ENCODE measurements at places on chromosomes 2 and 18.

DNA sequence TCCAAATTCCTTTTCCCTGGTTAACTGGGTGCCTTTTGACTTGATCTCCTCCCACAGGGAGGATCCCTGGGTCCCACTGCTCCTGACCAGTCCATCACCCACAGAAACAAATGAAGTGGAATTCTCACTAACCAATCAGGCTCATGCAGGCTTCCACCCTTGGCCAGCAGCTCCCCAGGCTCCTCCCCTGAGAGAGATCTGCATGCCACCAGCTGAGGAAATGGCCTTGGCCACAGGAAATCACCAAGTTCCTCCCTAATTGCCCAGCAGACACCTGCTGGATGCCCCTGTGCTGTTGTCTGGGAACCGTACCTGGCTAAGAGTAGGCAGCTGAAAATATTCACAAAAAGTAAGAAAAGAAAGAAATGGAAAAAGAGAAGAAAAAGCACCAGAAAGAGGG is 207.4 kb downstream of the NCK2 start:
- no peak for DNase-seq

DNA sequence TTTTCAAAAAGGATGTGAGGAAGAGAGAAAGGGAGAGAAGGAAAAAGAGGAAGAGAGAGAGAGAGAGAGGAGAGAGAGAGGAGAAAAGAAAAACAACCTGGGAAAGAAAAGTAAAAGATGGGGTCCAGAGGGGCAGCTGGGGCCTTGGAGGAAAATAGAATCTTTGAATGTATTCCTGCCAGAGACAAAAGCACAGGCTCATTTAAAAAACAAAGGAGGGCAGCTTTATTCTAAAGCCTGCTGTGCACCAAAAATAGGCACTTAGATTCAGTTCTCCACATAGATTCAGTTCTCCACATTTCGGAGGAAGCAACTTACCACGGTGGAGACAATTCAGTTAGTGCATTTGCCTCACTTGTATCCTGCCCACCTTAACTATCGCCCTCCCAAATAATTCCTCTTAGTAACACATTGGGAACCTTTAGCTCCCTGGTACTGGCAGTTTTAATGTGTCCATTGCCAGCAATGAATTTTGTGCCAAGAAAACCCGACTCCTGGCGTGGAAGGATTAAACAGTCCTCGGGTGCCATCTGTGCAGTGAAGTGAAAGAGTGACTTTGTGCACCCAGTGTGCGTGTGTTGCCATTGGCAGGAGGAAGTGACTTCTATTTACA is 71.3 kb downstream of the DPP4 start:
- no peak for DNase-seq

- no peak for DNase-seq
These were observed 45.5 kb upstream of the ELOA2 start for GRCh38 chr18:47080872-47081271.

- no peak for DNase-seq
These were observed 7.7 kb upstream of the PXDN start for GRCh38 chr2:1751767-1752725.

- DNase-seq, result peak; percentile 98
These were observed 3.4 kb upstream of the DUSP2 start for GRCh38 chr2:96148410-96149217.

DNA sequence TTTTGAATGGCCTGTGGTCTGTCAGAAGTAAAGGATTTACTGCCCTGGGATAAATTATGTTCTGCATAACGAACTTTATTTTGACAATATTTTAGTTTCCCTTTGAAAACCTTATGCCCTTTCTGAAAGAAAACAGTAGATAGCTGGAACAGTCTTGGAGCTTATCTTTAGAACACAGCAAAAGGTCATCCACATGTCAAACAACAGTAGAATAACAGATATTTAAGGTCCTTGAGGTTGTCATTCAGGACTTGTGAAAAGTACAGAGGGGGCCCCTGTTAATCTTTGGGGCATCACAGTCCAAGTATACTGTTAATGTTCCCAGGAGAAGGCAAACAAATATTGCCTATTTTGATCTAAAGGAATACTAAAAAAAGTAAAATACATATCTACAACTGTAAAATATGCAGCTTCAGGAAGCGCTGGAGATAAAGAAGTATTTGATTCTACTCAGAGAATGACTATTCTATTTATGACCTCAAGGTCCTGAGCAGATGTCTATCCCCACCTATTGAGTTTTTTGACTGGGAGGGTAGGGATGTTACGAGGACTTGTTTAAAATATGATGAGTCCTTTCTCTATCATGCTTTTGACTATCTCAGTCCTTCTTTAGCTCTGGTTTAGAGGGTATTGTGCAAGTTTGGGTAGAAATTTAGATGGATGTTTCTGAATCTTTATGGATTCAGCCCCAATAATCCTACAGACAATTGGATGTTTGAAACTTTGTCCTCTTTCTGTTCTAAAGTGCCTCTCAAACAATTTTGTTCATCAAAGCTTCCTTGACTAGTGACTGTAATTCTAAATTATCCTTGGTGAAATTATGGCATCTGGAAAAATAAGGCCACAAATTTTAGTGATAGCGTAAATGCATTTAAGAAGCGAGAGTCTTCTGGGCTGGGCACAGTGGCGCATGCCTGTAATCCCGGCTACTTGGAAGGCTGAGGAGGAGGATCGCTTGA is 25.1 kb upstream of the TMEM214 start:
- no peak for DNase-seq

- no peak for DNase-seq
These were observed 21.9 kb downstream of the PELI1 start for GRCh38 chr2:64122358-64122757.

- no peak for DNase-seq
These were observed 6.5 kb upstream of the SMAD2 start for GRCh38 chr18:47936952-47937351.

GRCh38 chr2:59701271-59701994 is 852.0 kb downstream of the BCL11A start:
- no peak for DNase-seq

DNA sequence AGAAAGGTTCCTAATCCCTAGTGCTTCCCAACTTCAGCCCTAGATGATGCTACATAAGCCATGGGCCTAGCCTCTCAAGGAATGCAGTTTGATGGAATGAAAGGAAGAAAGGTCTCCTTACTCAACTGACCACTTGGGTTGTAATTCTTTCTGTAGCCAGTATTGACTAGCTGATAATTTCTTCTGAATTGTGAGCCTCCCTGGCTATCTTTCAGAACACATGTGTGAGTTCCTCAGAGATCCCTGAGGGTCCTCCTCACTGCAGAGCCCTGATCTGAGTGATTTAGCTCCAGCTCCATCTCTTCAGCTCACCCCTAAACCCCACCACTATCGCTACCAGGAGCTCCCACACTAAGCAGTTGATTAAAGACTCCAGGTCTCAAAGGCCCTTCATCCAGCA is 31.5 kb downstream of the CFAP210 start:
- DNase-seq, result no peak

DNA sequence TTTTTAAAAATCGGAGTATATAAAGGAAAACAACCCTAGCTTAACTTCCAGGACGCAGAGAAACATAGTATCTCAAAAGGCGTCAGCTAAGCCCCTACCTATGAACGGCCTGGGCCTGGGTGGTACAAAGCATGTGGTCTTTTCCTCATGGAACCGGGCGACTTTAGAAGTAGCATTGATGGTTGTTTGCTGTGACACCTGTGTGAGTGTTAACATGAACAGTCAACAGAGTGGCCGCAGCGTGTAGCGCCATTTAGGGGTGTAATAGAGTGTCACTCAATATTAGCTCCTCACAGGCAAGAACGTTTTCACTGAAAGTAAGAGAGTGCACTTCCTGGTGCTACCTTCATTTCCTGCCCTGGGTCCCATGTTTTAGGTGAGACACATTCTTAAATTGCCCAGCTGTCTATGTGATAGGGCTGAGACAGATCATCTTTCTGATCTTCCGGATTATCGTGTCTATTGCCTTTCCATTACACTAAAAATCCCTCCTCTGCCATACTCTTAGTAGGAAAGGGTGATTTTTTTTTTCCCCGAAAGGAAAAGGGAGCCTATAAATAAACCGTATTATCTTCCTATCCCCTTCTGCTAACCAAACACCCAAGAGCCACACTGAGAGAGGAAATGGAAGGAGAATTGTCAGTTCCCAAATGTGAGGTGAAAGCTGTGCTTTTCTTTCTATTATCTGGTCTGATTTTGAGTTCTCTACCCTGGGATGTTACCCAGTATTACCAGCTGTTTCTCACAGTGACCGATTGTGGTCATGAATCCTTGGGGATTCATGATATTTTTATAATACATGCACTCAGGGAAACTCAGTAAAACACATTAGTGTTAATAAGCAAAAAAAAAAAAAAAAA is 1.3 kb downstream of the GORASP2 start:
- DNase-seq, result peak; percentile 51

- no peak for DNase-seq
These were observed 7.2 kb downstream of the ADI1 start for GRCh38 chr2:3512086-3512485.

- peak; percentile 80 for DNase-seq
These were observed 157.0 kb downstream of the LDLRAD4 start for GRCh38 chr18:13375302-13376255.

DNA sequence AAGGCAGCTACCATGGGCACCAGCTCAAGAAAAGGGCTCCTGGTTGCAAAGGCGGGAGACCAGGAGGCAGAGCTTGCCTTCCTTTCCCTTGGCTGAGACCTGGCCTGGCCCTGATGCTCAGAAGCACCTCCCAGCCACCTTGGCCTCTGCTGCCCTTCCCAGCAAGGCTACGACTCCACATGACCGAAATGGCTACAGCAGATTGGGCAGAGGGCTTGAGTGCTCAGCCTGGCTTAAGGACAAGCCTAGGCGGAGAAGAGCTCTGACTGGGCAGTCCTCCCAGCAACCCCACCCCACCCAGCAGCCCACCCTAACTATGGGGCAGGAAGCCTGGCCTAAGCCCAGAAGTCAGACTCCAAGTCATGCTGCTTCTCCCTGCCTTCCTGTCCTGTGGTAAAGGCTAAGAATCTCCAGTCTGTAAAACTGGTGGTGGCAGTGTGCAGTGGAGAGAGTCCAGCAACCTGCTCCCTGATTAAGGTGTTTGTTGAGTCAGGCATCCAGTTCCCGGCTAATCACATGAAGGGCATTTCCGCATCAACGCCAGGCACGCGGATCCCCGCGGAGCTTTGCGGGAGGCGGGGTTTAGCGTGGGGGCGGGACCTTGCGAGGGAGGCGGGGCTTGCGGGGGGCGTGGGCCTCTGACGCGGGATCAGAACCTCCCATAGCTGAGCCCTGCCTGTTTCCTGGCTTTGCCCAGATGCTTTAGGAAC is 256.0 kb downstream of the BCL11A start:
- no peak for DNase-seq

GRCh38 chr18:30694773-30695172 is 347.8 kb downstream of the DSC3 start:
- DNase-seq, result no peak

- DNase-seq, result no peak
These were observed 12.0 kb upstream of the GTF2A1L start for GRCh38 chr2:48605482-48606175.

- DNase-seq, result peak; percentile 62
These were observed 106.4 kb downstream of the POLE4 start for GRCh38 chr2:75064691-75065396.

- no peak for DNase-seq
These were observed 31.1 kb downstream of the SIGLEC15 start for GRCh38 chr18:45856531-45856930.

DNA sequence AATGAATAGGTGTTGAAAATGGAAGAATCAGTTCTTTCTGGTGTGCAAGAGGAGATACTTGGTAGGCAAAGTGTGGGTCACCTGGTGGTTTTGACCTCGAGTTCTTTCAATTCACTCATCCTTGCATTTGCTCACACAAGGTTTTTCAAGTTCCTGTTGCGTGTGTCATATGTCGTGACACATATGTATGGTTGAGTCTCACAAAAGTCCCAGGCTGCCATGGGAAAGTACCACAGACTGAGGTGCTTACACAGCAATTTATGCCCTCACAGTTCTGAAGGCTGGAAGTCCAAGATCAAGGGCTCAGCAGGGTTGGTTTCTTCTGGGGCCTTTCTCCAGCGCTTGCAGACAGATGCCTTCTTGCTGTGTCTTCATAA is 64.4 kb downstream of the NCK2 start:
- DNase-seq, result peak; percentile 56

DNA sequence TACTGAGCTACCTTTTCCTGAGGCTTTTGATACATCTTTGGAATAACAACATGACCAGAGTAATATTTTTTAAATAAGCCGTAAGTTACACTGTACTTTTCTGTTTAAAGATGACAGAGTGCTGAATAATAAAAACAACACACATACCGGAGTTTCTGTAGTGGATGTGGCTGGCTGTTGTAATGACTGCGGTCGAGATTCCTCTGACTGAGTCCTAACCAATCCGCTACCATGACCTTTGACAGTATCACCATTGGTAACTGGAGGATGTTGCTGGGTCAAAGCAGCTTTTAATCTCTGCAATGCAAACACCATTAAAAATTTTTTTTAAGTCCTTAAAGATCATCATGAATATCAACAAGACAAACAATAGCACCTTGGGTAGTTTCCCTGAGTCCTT is 70.7 kb downstream of the ATF2 start:
- no peak for DNase-seq

DNA sequence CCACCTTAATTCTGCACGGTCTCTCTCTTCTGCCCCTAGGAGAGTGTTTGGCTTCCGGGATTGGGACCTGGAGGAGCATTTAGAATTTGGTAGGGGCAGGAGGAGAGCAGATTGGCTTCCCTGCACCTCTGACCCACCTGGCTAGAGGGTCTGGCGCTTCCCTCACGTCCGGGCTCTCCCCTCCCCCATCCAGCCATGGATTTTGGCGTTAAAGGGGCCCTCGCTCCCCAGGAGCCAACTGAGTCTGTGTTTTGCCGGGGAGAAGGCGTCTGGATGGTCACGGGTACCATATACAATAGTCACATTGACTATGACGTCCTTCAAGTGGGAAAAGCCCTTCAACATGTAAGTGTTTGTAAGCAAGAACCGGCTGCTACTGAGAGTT is 6.6 kb downstream of the HOXD3 start:
- no peak for DNase-seq

DNA sequence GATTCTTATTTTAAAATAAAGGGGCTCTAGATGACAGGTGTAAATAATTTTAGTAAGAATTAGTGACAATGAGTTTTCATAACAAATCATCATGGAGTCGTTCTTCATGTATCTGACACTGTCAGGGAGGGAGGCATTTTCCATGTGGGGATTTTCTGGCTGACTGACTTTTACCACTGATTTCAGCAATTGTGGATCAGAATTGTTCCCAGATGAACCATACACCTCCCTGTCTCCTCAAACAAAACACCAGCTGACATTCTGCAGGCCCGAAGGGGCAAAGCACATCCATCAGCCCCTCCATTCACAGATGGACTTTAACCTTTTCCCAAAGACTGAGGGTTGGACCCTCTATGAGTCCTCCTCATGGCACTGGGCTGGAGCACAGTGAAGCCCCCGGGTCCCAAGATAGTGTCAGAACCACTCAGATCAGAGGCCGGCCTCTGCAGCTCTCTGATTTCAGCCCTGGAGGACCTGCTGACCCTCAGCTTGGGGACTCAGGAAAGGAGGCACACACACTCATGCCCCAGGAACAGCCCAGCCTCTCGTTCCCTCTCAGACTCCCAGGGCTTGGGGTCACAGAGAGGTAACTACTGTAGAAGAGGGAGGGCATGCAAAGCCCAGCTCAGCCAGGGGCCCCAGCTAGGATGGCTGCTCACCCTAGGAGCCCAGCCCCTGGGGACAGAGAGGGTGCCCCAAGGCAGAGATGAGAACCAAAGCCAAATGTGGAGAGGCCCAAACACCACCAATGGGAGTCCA is 43.2 kb upstream of the LOXHD1 start:
- no peak for DNase-seq

GRCh38 chr2:106201661-106202060 is 7.6 kb upstream of the UXS1 start:
- DNase-seq, result no peak
